Aorta (tissue), 5 donors: ENCODE measurements at places on chromosomes 5 and 9. TPM values are rescaled to one million over a fixed set of nuclear protein-coding genes. Genes with fewer than 3 reads are reported as not detected.

The TAF7 gene
- total RNA-seq, result 59.8 TPM

The SIT1 gene
- 1.3 TPM for total RNA-seq

The GRHPR gene
- total RNA-seq, result 75.3 TPM

The OR1Q1 gene
- not detected for total RNA-seq

DNA sequence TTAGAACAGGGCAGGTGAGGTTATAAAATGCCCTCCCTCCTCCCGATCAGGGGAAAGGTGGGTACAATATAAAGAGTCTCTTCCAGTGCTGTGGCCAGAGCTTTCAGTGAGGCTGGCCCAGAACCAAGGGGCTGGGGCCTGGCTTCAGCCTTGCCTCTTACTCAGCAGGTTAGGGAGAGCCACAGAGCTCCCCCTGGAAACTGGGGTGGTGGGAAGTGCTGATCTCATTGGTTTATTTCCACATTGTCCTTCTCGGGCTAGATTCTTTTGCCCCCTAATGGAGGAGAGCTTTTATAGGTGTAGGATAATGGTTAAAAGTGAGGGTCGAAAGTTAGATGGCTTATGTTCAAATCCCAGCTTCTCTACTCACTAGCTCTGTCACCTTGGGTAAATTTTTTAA, 186.7 kb upstream of the TBC1D2 start:
- H3K27ac ChIP-seq, result no peak overlapping the region
- H3K36me3 ChIP-seq, result no peaks in the 10 kb centered on the region
- no peak for DNase-seq
- no peaks in the 10 kb centered on the region for H3K27me3 ChIP-seq
- H3K4me3 ChIP-seq, result no peak overlapping the region

DNA sequence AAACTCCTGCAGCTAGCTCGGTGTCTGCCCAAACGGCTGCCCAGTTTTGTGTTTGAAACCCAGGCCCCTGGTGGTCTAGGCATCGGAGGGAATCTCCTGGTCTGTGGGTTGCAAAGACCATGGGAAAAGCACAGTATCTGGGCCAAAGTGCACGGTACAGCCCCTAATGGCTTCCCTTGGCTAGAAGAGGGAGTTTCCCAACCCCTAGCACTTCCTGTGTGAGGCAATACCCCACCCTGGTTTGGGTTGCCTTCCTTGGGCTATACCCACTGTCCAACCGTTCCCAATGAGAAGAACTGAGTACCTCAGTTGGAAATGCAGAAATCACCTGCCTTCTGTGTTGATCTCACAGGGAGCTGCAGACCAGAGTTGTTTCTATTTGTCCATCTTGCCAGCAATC, 41.8 kb downstream of the CAVIN4 start:
- H3K4me1 ChIP-seq, result no peaks in the 10 kb centered on the region
- no peaks in the 10 kb centered on the region for H3K27me3 ChIP-seq
- H3K4me3 ChIP-seq, result no peak overlapping the region
